Hindlimb muscle (tissue), 1 donor: ENCODE measurements at places on chromosomes 2 and 18.

- DNase-seq: no peak
These were observed 43.3 kb upstream of the LDLRAD4 start for GRCh38 chr18:13175266-13175665.

DNA sequence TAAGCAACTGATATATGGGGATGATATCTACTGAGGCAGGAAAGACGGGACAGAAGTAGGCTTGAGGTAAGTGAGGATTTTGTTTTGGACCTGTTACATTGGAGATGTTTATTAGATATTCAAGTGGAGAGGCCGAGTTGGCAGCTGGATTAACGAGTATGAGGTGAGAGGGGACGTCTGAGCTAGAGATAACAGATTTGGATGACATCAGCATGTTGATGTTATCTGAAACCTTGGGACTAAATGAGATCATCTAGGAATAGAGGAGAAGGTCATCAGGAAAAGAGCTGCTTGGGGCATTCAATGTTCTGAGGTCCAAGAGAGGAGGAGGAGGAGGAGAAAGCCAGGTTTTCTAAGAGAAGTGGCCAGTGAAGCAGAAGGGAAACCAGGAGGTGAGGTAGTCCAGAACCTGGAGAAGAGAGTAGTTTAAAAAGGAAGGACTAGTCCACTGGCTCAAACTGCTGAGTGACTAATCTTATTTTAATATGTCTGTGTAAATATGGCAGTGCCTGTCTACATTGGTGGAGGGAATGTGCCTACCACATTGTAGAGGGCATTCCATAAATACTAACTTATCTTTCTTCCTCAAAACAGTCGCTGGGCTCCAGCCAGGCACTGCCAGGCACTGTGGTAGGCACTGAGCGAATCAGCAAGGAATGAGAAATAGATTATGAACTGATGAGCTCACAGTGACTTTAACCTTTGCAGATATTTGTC lies 488.3 kb downstream of the DLGAP1 start:
- no peak for DNase-seq

- no peak for DNase-seq
These were observed 107.1 kb downstream of the CTNNA2 start for GRCh38 chr2:79619976-79620375.

GRCh38 chr2:59584958-59585357 lies 968.5 kb downstream of the BCL11A start:
- no peak for DNase-seq

DNA sequence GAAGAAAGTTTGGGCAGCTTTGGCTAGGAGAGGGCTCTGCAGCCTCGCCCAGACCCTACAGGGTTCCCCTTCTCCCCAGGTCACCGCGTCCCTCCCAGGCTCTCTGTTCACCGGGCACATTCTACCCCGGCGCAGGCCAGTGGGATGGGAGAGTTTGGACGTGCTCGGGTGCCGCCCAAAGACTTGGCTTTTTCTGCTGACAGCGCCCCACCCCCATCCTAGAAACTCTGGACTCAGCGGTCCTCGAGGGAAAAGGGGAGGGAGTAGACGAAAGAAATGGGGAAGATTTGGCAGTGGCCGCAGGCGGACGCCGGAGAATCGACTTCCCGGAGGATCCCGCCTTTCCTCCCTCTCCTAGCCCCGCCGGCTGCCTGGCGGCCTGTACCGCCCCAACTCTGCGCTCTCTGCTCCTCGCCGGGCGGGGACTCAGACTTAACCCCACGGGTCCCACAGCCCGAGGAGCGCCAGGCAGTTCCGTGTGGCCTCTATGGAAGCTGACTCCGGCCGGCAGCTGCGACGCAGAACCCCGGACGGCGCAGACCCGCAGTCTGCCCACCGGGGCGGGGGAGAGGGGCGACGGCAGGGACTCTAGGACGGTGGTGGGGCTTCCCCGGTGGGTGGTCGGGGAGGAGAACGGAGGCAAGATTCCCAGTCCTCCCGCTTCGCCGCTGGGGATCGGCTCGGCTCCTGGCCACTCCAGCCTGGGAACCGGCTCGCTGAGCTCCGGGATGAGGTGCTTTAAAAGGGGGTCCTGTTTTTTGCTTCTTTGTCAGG lies 863 bp upstream of the SIX2 start:
- peak; percentile 89 for DNase-seq

DNA sequence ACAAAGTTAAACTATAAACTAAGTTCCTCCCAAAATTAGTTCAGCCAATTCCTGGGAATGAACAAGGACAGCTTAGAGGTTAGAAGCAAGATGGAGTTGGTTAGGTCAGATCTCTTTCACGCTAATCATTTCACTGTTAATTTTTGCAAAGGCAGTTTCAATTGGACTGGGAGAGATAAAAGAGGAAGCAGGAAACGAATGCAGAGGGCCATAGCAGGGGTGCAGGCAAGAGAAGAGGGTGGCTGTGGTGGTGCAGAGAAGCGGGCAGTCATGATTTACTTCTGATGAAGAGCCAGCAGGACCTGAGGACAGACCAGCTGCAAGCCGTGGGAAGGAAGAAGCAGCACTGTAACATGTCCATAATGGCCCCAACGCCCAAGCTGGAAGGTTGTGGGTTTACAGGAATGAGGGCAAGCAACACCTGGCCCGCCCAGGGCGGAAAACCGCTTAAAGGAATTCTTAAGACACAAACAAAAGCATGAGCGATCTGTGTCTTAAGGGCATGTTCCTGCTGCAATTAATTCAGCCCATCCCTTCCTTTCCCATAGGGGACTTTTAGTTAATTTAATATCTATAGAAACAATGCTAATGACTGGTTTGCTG lies 4.1 kb upstream of the RMP24 start:
- DNase-seq: no peak

GRCh38 chr2:113370478-113371091 lies 66.9 kb upstream of the ZNG1B start:
- DNase-seq: peak; percentile 54

DNA sequence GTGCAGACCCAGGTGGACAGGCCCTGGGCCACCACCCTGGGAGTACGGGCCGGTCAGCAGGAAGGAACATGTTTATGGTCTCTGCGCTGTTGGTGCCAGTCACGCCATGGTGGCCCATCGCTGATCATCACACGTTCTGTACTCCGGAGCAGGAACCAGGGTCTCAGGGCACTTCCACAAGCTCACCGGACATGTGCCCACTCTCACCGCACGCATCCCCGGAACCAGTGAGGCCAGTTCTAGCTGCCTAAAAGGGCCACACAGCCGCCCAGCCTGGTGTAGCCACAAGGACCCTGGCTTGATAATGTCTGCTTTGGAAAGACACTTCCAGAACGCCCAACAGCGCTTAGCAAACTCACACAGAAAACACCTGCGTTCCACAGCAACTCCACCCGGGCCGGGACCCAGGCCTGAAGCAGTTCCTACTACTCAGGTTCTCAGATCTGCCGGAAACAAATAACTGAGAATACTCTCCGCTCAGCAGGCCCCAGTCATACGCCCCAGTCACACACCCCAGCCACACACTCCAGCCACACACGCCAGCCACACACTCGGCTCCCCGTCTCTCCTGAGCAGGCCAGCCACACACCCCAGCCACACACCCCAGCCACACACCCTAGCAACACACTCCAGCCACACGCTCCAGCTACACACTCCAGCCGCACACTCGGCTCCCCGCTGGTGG lies 123.3 kb downstream of the HDAC4 start:
- no peak for DNase-seq

DNA sequence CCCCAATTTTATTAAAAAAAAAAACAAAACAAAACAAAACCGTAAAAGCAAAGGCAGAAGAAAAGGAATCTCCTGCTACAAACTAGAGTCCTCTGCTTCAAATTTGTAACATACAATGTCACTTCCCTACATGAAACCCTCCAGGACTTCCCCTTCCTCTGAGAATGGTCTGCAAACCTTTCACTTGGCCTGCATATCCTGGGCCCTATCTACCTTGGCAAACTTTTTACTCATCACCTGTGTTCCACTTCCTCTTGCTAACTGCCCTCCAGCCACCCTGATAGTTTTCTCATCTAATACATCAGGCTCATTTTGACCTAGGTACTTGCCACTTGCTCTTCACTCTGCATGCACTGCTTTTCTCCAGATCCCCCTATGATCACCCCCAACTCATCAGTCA lies 255.5 kb downstream of the ETAA1 start:
- DNase-seq: no peak

GRCh38 chr2:76679025-76679396 lies 843.2 kb downstream of the LRRTM4 start:
- no peak for DNase-seq

GRCh38 chr2:156437931-156438410 lies 1.8 kb downstream of the GPD2 start:
- DNase-seq: no peak

GRCh38 chr2:211354481-211354880 lies 798.1 kb downstream of the CPS1 start:
- DNase-seq: no peak

GRCh38 chr2:20599001-20599600 lies 51.8 kb downstream of the HS1BP3 start:
- DNase-seq: no peak

DNA sequence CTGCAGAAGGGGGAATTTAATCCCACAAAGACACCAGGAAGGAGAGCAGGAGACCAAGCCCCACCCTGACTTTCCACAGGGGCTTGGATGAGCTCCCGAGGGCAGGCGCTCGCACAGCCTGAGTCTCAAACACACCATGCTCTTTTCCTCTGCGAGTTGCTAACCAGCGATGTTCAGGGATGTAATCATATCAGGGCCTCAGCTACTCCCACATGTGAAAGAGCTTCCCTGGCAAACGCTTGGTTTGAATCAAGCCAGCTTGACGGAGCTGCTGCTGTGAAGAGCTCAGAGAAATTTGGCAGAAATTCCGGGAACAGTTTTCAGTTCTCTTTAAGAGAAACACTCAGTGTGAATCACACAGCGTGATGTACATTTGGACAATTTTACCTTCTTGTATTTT lies 385.8 kb downstream of the GALR1 start:
- peak; percentile 84 for DNase-seq

GRCh38 chr2:171718720-171719119 lies 31.5 kb downstream of the DYNC1I2 start:
- no peak for DNase-seq

DNA sequence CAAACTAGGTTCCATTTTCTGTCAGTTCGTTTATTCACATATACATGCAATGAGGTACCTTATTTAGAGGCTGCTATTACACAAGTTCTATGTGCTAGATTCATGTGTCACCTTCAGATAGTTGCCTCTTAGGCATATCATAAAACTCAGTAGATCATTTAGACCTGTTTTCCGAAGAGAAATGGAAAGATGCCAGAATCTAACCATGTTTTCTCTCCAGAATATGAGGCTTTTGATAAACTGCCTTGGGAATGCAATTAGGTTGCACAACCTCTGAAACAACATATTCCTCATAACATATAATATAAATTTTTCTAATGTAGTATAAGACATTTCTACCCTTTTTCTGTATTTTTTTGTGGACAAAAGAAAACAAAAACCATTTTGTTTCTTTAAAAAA lies 108.1 kb downstream of the PRPF40A start:
- DNase-seq: no peak

- no peak for DNase-seq
These were observed 53.0 kb upstream of the CCDC150 start for GRCh38 chr2:196586511-196586991.

GRCh38 chr18:46518438-46518837 lies 138.6 kb downstream of the LOXHD1 start:
- DNase-seq: no peak

- DNase-seq: no peak
These were observed 236.3 kb upstream of the RASGRP3 start for GRCh38 chr2:33240178-33240577.

DNA sequence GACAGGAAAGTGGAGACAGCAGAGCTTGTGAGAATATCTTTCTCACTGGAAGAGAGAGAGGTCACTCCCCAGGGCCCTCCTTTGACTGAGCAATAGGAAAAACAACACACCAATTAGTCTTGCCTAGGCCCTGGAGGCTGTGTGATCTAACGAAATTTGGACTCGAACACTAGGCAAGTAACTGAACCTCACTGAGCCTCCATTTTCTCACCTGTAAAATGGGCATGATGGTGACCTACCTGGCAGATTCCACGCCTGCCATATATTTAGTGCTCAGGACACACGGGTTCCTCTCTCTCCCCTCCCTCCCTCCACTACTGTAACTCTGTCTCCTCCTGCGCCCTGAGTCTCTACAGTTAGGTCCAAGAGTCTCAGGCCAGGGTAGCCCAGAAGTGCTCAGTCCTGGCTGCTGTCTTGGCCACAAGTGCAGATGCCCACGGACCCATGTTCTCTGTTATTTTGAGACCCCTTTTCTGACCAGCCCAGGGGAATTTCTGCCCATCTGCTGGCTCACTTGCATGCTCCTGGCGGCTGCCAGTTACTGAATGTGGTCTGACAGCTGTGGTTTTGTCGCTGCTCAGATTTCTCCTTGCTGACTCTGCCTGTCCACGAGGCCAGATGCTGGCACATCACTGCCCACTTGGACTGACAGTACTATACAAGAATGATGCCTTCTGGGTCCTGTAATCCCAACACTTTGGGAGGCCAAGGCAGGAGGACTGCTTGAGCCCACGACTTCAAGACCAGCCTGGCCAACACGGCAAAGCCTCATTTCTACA lies 9.6 kb upstream of the GIGYF2 start:
- DNase-seq: no peak

- no peak for DNase-seq
These were observed 372.2 kb downstream of the NYAP2 start for GRCh38 chr2:225771701-225772100.

GRCh38 chr2:150882751-150883612 lies 378.7 kb downstream of the RBM43 start:
- DNase-seq: no peak

DNA sequence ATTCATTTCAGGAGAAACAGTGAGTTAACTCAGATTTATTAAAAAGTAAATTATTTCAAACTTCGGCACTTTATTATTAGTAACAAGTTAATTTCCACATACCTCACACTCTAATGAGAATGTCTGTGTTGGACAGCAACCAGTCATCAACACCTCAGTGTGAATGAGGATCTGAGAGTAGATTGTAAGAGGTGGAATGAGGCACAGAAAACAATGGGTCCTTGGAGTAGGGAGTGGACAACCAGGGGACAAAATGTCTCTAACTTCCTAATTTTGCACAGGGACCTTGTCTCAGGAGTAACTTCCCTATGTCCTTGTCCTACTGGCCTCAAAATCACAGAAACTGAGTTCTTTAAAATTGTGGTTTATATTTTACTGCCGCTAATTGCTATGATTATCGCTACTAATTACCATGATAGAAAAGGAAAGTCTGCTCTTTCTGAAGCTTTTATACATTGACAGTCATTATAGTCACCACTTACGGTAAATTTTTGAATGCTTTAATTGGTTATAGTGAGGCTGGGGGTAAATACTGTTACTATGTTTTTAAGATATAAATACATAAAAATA lies 82.2 kb upstream of the LRPPRC start:
- DNase-seq: no peak

DNA sequence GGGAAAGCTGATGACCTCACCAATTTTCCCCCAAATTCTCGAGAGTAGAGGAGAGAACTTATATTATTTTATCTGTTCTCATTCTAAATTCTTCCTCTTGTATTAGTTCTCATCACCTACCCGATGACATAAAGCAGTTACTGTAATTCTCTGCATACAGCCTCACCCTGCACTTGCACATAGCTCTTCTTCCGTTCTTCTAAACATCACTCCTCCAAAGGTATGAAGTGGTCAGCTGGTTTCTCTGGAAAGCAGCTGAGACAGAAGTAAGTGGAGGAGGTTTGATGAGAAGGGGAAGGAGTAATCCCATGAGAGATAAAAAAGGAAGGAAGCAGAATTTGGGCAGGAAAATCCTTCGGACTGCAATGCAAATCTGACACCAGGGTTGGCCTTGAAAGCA lies 39.0 kb downstream of the FBXO48 start:
- no peak for DNase-seq

GRCh38 chr2:182767578-182767977 lies 51.5 kb downstream of the DNAJC10 start:
- DNase-seq: no peak

- no peak for DNase-seq
These were observed 167.9 kb upstream of the NXPH2 start for GRCh38 chr2:138948070-138948539.
